ENCODE measurements at places on chromosomes 1 and 21.

- no peak for DNase-seq
Observed at GRCh38 chr1:224753491-224753890, 137.4 kb downstream of the CNIH3 start.

GRCh38 chr1:224177356-224177999 is 5.6 kb upstream of the DEGS1 start:
- DNase-seq: no peak

DNA sequence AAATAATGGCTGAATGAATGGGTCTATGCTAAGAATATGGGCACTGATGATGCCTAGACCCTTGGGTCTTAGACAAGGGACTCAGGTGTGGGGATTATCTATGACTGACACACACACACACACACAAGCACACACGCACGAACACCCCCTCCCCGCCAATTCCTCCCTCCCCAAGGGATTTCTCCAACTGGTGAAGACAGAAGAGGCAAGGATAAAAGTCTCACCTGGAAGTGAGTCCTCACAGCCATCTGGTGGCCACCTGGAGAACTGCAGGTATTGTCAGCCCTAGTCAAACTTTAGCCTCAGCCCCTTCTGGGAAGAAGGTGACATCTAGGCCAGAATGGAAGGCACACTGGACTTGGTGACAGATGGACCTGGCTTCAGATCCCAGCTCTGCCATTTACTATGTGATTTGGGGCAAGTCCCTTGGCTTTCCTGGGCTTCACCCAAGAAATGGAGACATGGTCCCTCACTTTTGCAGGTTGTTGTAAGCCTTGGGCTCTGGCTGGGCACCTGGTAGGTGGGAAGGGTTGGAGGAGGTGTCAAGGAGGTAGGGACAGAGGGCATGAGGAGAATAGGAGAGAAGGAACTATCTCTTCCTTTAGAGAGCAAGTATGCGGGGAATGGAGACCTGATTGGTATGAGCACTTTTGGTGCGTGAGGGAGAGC is 4.0 kb upstream of the GPR3 start:
- DNase-seq: peak; percentile 71

GRCh38 chr21:46193829-46194373 is 9.6 kb upstream of the SPATC1L start:
- no peak for DNase-seq

DNA sequence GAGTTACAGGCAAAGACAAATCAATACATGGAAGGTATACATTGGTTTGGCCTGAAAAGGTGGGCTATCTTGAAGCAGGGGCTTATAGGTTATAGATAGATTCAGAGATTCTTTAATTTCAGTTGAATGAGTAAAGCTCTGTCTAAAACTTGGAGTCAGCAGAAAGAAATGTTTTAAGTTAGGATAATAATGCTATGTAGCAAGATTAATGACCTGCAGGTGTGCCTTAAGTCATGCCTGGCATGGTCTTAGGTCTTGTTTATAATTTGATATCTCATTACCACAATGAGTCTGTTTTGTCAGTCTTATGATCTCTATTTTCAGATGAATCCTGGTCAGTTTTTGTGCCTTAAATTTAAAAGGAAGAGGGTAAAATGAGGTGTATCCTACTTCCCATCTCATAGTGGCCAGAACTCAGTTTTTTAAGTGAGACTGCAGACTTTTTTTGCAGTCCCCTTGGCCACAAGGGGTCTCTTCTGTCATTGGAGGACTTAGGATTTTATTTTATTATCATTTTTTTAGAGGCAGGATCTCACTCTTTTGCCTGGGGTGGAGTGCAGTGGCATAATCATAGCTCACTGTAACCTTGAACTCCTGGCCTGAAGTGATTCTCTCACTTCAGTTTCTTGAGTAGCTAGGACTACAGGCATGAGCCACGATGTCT is 21.3 kb upstream of the PGBD2 start:
- no peak for DNase-seq

- no peak for DNase-seq
Observed at GRCh38 chr1:62530516-62531154, 66.7 kb upstream of the ANGPTL3 start.
